ENCODE measurements at places on chromosomes 3 and 15. TPM values are rescaled to one million over a fixed set of nuclear protein-coding genes. Genes with fewer than 3 reads are reported as not detected.

The FOXB1 gene
- not detected for total RNA-seq

The CCR4 gene
- total RNA-seq = 0.49 TPM

The IL5RA gene
- total RNA-seq = 0.15 TPM

The CEMIP gene
- total RNA-seq = 2.1 TPM

The WNT5A gene
- total RNA-seq = 7.2 TPM

The CHRNA5 gene
- 9.7 TPM for total RNA-seq

The STXBP5L gene
- total RNA-seq = 0.74 TPM

The GRK7 gene
- not detected for total RNA-seq

The CSPG5 gene
- total RNA-seq = 0.74 TPM

The KCNMB2 gene
- 0.42 TPM for total RNA-seq

The TIMP4 gene
- total RNA-seq = 2.0 TPM

The CRYGS gene
- 2.6 TPM for total RNA-seq

The LYZL4 gene
- not detected for total RNA-seq

The FRMD4B gene
- total RNA-seq = 21.1 TPM

The CD200R1 gene
- total RNA-seq = 0.84 TPM

The MRPS25 gene
- 53.3 TPM for total RNA-seq

The CNTN3 gene
- total RNA-seq = 6.7 TPM

The PRSS50 gene
- total RNA-seq = not detected

The CHRNA7 gene
- 5.2 TPM for total RNA-seq

The COPS2 gene
- total RNA-seq = 69.6 TPM

The ABHD17C gene
- 92.1 TPM for total RNA-seq

The CERS3 gene
- total RNA-seq = 0.12 TPM

The MOBP gene
- total RNA-seq = 0.72 TPM

The RFTN1 gene
- 4.0 TPM for total RNA-seq

The ITIH3 gene
- 0.82 TPM for total RNA-seq

The FOXP1 gene
- 127 TPM for total RNA-seq

The LRRC31 gene
- 66.0 TPM for total RNA-seq

The CSTA gene
- not detected for total RNA-seq

The ANKRD63 gene
- not detected for total RNA-seq

The KY gene
- 0.32 TPM for total RNA-seq

The SLC7A14 gene
- 0.56 TPM for total RNA-seq

The AQP9 gene
- not detected for total RNA-seq

The NAALADL2 gene
- total RNA-seq = 24.3 TPM

The ATP1B3 gene
- 374 TPM for total RNA-seq

The PLCD1 gene
- total RNA-seq = 46.8 TPM

The PP2D1 gene
- total RNA-seq = not detected
